Tibial nerve (tissue), 4 donors: ENCODE measurements at places on chromosomes 13 and 19.

GRCh38 chr13:37647031-37647650, 48.6 kb upstream of the POSTN start:
- H3K4me1 ChIP-seq = no peaks in the 10 kb centered on the region
- H3K27ac ChIP-seq = no peak overlapping the region
- H3K36me3 ChIP-seq = no peaks in the 10 kb centered on the region
- no peaks in the 10 kb centered on the region for H3K27me3 ChIP-seq

DNA sequence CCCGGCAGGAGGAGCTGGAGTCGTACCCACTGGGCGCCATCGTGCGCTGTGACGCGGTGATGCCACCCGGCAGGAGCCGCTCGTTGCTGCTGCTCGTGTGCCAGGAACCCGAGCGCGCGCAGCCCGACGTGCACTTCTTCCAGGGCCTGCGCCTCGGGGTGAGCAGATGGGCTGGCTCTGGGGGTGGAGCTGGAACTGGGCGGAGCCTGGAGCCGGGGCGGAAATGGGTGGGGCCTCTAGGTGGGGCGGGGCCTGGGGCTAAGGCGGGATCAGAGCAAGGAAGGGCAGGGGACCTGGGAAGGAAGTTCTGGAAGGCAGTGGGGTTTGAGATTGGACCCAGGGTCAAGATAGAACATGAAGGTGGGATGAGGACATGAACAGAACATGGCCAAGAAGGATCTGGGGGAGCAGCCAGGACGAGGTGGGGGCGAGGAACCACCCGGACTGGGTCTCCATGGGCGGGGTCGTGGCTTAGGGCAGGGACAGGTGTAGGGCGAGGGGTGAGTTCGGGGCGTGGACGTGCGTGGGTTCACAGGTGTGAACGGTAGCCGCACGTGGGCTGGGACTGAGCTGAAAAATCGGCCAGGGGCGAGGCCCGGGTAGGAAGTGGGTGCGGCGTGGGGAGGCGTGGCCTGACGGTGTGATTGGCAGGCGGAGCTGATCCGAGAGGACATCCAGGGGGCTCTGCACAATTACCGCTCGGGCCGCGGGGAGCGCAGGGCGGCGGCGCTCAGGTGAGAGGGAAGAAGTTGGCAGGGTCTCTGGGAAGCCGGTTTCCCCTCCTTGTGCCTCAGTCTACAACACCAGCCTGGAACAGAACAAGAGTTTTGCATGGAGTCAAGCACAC, 4.7 kb downstream of the EPS8L1 start:
- H3K36me3 ChIP-seq = no peaks in the 10 kb centered on the region
- peaks cover 11% of the 10 kb centered on the region for H3K27me3 ChIP-seq
- peak overlapping the region; percentile 34 for H3K27ac ChIP-seq
- DNase-seq = no peak
- peaks cover 34% of the 10 kb centered on the region for H3K4me1 ChIP-seq

DNA sequence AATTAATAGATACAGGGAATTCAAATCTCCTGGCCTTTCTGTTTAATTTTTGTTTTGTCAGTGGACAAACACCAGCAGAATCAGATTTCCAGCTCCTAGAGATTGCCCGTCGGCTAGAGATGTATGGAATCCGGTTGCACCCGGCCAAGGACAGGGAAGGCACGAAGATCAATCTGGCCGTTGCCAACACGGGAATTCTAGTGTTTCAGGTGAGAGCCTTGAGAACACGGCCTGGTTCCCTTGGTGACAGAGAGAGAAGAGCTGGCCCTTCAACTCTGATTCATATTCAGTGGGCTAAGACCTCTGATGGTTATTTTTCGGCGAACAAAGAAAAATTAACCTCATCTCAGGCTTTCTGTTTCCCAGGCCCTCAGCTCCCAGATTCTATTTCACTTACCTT, 191.3 kb downstream of the STK24 start:
- H3K4me1 ChIP-seq = no peaks in the 10 kb centered on the region
- no peak overlapping the region for H3K27ac ChIP-seq
- no peak for DNase-seq
- H3K36me3 ChIP-seq = no peaks in the 10 kb centered on the region

DNA sequence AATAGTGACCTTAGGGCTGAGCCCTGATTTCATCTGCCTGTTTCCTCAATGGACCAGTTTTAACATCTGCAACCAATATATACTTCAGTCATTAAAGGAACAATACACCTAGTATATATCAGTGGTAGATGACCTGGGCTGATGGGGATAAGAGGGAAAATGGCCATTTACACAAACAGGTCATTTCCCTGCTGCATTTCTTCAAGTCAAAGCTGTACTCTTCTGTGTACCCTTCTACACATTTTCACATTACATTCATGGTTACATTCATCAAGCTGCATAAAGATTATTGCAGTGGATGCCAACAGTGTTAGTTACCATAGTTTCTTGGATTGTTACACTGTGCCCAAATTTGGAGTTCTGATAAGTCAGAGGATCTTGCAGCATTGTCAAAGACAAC, 81.2 kb upstream of the RAP2A start:
- H3K27me3 ChIP-seq = no peaks in the 10 kb centered on the region
- no peak overlapping the region for H3K4me3 ChIP-seq
- H3K36me3 ChIP-seq = peaks cover 55% of the 10 kb centered on the region
- DNase-seq = no peak
